ENCODE measurements at places on chromosomes 12 and 14. TPM values are rescaled to one million over a fixed set of nuclear protein-coding genes. Genes with fewer than 3 reads are reported as not detected.

Gene MYO1A
- polyA plus RNA-seq: not detected

Gene PLA2G1B
- polyA plus RNA-seq: not detected

GRCh38 chr12:115132145-115132544 is 448.2 kb upstream of the TBX3 start:
- DNase-seq: no peak

Gene PRIMA1
- polyA plus RNA-seq: 1.4 TPM

Gene SOX5
- 0.91 TPM for polyA plus RNA-seq

- no peak for DNase-seq
Measured at GRCh38 chr14:37021390-37021789, 151.0 kb downstream of the SLC25A21 start.

GRCh38 chr12:110579535-110580253 is 3.4 kb downstream of the PPTC7 start:
- DNase-seq: no peak

DNA sequence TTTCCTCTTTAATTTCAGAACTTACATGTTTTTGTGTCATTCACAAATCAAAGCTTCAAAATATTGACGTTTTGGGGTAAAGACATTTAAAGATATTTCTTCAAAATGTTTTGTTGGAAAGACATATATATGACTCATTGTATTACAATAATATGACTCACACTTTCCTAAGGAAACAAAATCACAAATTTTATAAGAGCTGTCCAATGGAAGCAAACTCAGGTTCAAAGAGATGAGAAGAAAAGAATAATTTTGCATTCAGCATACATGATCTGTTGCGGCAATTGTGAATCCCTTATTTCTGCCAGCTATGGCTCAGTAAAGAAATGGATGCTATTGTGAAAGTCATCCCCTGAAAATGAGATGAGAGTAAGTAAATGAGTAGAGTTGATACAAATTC is 82.7 kb downstream of the GRIP1 start:
- no peak for DNase-seq

Gene KRT79
- polyA plus RNA-seq: not detected

DNA sequence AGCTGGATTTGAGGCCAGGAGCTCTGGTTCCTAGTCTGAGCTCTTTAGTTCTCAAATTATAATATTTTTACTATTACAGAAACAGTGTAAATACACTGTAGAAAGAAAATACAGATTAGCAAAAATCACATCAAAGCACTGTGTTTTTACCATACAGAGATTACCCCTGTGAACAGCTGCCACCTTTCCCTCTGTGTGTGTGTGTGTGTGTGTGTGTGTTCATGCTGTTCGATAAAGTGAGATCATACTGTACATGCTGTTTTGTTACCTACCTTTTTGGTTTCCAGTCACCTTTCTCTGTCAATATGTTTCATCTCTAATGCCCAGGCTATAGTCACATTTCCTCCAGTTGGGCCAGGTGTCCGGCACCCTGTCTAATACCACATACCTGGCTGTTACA is 26.9 kb downstream of the MVK start:
- DNase-seq: no peak

Gene SLC6A15
- not detected for polyA plus RNA-seq
